ENCODE measurements at places on chromosomes 16 and 17.

DNA sequence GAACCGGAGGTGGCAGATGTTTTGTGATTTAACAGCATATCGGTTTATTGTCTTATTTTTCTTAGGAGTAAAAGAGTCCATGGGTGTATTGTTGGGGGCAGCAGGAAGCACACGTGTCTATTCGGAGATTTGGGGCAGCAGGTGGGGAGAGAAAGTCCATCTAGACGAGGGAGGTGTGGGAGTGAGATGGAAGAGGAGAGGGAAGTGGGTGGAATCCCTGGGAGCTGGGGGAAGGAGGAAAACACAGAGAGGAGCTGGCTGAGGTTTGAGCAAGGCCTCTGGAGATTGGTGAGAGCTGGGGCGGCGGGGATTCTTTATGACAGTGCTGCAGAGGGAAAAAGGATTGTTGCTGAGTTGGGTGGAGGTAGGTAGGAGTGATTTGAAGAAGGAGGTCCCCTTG lies 72.1 kb downstream of the PRKCB start:
- H3K36me3 ChIP-seq = no peaks in the 10 kb centered on the region
- DNase-seq = no peak
- no peak overlapping the region for H3K27ac ChIP-seq

GRCh38 chr17:60138769-60139437 lies 10.9 kb upstream of the CA4 start:
- H3K27me3 ChIP-seq = no peaks in the 10 kb centered on the region
- DNase-seq = no peak
- H3K27ac ChIP-seq = no peak overlapping the region
- no peak overlapping the region for H3K4me3 ChIP-seq

DNA sequence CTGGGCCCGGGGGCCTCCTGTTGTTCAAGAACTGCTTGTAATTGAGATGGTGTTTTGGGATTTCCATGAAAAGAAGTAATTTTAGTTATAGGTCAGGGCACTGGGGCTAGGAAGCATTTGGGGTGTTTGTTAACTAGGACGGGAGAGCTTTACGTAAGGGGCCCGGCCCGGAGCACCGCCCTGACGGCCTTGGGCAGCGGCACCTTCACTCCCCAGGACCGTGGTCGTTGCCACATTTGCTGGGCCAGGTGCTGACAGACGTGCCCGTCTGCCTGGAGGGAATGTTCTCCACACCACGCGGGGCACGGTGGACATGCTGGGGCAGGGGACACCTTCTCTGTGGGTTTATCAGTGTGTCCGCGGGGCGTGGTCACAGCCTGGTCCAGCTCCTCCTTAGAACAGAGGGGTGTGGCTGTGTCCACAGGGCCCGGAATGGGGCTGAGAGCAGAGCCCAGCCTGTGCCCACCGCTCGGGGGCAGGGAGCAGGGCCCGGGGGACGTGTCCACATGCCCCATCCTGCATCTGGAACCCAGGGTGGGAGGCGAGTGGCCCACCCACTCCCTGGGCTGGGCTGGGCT lies 57.7 kb downstream of the BAIAP2 start:
- no peak overlapping the region for H3K4me3 ChIP-seq
- peaks cover 4% of the 10 kb centered on the region for H3K36me3 ChIP-seq
- peak overlapping the region; percentile 94 for H3K27ac ChIP-seq
- DNase-seq = no peak
- peaks cover 82% of the 10 kb centered on the region for H3K4me1 ChIP-seq

GRCh38 chr16:53207810-53208752 lies 153.3 kb downstream of the CHD9 start:
- DNase-seq = no peak
- peak overlapping the region; percentile 74 for H3K27ac ChIP-seq
- H3K27me3 ChIP-seq = no peaks in the 10 kb centered on the region
- H3K4me1 ChIP-seq = peaks cover 49% of the 10 kb centered on the region
- H3K36me3 ChIP-seq = no peaks in the 10 kb centered on the region

DNA sequence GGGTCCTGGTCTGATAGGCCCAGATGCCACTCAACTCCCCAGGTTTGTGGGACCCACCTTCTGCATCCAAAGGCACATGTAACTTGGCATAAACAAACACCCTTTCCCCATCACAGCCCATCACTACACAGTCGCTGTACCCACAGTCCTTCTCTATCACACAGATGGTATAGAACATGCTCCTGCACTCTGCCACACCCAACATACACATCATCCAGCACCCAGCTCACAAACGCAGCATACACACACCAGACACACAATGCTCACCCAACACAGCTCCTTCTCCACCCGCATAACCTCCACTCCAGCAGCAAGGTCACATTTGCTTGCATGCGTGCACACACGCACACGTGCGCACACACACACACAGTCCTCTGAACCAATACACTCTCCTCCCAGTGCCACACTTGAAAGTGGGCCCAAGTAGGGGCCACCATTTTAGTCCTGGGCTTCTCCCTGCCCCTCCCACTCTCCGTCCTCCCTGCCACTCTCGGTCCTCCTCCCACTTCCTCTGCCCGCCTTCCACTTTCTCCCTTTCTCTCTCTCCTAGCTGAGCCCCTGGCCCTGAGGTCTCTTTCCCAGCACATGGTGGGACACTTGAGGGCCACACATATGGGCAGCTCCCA lies 8.5 kb upstream of the TMEM92 start:
- H3K36me3 ChIP-seq = no peaks in the 10 kb centered on the region
- no peaks in the 10 kb centered on the region for H3K27me3 ChIP-seq
- H3K4me1 ChIP-seq = peaks cover 77% of the 10 kb centered on the region
- no peak for DNase-seq

DNA sequence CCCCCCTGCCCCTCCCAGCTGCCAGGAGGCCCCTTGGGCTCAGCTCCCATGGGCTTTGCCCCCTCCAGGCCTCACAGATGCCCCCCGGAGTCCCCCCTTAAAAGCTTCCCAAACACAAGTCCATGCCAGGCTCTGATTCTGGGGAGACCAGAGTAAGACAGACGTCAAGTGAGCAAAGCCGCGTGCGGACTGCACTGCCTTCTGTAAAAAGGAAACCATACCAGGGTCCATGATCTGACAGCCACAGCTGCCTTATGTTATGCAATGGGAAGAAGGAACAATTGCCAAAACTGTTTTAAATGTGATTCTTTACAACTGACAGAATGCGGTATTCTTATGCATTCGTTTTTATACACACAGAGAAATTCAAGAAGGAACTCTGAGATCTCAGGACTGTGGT lies 17.9 kb upstream of the HEXD start:
- H3K4me1 ChIP-seq = peaks cover 38% of the 10 kb centered on the region
- DNase-seq = no peak
- no peak overlapping the region for H3K4me3 ChIP-seq

GRCh38 chr17:71969500-71969899 lies 151.3 kb upstream of the SOX9 start:
- H3K27me3 ChIP-seq = no peaks in the 10 kb centered on the region
- H3K27ac ChIP-seq = no peak overlapping the region
- H3K4me1 ChIP-seq = peaks cover 4% of the 10 kb centered on the region

DNA sequence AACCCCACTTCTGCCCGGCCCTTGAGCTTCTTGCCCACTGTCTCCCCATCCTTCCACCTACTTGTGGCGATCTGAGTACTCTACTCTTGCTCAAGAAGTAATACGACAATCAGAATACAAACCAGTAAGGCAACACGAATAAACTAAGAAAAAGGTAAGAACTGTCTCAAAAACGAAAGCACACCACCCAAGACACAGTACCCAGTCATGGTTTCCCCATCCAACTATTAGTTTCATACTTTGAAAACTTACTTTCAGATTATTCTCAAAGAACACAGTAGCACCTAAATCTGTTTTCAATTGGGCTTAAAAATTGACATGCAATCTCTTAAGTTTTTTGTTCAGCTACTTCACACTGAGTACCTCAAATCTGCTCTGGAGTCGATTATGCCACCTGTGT lies 13.9 kb downstream of the GINS2 start:
- no peaks in the 10 kb centered on the region for H3K27me3 ChIP-seq
- H3K36me3 ChIP-seq = peaks cover 33% of the 10 kb centered on the region
- H3K4me1 ChIP-seq = no peaks in the 10 kb centered on the region
- DNase-seq = no peak

GRCh38 chr17:42266918-42267766 lies 9.0 kb downstream of the STAT5B start:
- H3K27ac ChIP-seq = peak overlapping the region; percentile 30
- no peak overlapping the region for H3K4me3 ChIP-seq
- H3K4me1 ChIP-seq = peaks cover 30% of the 10 kb centered on the region
- no peaks in the 10 kb centered on the region for H3K27me3 ChIP-seq
- DNase-seq = no peak
